ENCODE measurements at places on chromosomes 2 and 18. TPM values are rescaled to one million over a fixed set of nuclear protein-coding genes. Genes with fewer than 3 reads are reported as not detected.

DNA sequence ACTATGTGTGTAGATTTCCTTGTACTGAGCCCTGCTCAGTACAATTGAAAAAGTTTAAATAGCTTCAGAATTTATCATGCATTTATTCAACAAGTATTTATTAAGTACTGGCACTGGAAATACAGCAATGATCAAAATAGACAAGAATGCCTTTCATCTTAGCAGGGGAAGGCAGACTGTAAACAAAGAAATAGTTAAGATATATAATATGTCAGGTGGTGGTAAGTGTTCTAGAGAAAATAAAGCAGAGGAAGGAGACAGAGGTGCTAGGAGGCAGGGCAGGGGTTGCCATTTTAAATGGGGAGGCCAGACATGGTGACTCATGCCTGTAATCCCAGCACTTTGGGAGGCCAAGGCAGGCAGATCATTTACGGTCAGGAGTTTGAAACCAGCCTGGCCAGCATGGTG is 13.6 kb upstream of the LIPG start:
- no peaks in the 10 kb centered on the region for H3K4me1 ChIP-seq
- no peak overlapping the region for H3K27ac ChIP-seq
- DNase-seq: no peak
- H3K27me3 ChIP-seq: no peaks in the 10 kb centered on the region
- no peaks in the 10 kb centered on the region for H3K36me3 ChIP-seq

DNA sequence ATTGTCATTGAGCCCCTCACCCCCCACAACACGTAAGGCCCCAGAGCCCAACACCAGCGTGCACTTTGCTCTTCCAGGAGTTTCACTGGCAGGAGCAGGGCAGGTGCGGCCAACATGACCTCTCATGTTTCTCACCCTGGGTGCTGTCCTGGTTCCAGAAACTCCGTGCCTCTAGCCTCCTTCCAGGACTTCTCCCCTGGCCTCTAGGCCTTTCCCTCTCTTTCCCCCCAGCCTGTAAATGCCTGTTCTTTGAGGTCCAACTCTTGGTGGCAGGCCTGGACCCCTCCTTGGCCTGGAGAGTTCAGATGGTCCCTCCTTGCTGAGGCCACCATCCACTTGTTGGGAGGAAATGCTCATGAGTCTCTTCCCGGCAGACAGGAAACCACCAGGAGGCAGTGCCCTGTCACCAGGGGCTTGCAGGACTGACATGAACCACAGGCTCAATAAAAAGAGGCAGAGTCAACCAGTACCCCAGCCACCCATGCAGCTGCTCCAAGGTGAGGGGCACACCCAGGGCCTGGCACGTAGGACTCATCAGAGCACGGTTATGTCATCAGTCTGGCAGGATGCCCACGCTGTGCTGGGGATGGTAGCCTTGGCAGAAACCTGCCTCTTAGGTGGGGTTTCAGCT is 1.5 kb downstream of the MALL start:
- no peak overlapping the region for H3K27ac ChIP-seq
- H3K36me3 ChIP-seq: no peaks in the 10 kb centered on the region
- H3K4me1 ChIP-seq: no peaks in the 10 kb centered on the region
- no peak overlapping the region for H3K4me3 ChIP-seq
- no peaks in the 10 kb centered on the region for H3K27me3 ChIP-seq

DNA sequence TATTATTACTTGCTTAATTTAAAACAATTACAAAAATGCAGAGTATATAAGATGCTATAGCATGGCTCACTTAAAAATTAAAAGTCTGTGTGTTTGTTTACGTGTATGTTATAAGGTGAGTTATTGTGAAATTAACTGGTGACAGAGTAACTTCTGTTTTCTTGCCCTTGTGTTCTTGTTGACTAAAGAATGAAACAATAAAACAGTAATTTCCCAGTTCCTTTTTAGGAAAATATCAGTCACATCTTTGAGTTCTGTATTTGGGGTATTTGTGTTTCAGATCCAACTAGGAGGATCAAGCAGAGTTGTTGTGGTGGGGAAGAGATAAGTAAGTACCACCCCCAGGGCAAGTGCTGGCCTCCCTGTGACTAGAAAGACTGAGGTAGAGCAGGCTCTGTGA is 143.6 kb downstream of the CCDC148 start:
- H3K4me1 ChIP-seq: no peaks in the 10 kb centered on the region
- H3K27me3 ChIP-seq: no peaks in the 10 kb centered on the region
- no peak for DNase-seq
- H3K4me3 ChIP-seq: no peak overlapping the region
- no peaks in the 10 kb centered on the region for H3K36me3 ChIP-seq

- H3K4me1 ChIP-seq: no peaks in the 10 kb centered on the region
- no peaks in the 10 kb centered on the region for H3K27me3 ChIP-seq
- no peak overlapping the region for H3K4me3 ChIP-seq
- no peak for DNase-seq
These were observed 268.5 kb upstream of the CCDC68 start for GRCh38 chr18:55227771-55228170.

- DNase-seq: no peak
- H3K27me3 ChIP-seq: no peaks in the 10 kb centered on the region
- H3K4me3 ChIP-seq: no peak overlapping the region
- peaks cover 56% of the 10 kb centered on the region for H3K4me1 ChIP-seq
- H3K27ac ChIP-seq: no peak overlapping the region
These were observed 4.3 kb downstream of the STK39 start for GRCh38 chr2:168243061-168243460.

DNA sequence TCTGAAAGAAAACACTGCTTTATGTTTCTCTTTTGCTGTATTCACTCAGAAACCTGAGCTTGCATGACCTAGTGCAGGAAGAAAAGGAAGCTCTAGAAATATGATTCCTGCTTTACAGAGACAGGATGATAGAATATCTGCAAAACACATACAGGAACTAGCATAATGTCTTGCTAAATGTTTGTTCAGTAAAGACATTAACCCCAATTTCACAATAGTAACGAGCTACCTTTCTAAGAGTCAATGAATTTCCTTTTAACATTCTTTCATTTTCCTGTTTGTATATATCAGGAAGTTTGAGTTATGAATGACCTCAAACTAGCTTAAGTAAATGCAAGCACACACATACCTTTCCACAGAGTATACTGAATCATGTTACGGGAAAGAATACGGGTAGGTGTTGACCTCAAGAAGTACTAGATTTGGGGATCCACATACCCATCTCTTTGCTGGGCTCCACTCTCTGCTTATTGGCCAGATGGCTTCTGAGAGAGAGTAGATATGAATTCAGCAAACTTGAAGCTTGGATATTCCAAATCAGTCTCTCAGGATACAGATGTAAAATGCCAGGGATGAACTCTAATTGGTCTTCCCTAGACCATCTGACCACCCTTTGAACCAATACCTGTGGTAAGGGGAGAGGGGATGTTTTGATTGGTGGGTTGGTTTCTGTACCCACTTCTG is 18.2 kb upstream of the ACSL3 start:
- no peak overlapping the region for H3K4me3 ChIP-seq
- no peaks in the 10 kb centered on the region for H3K27me3 ChIP-seq
- H3K4me1 ChIP-seq: no peaks in the 10 kb centered on the region
- H3K36me3 ChIP-seq: no peaks in the 10 kb centered on the region
- H3K27ac ChIP-seq: no peak overlapping the region
- no peak for DNase-seq

GRCh38 chr2:179711375-179711774 is 150.0 kb downstream of the ZNF385B start:
- H3K27me3 ChIP-seq: no peaks in the 10 kb centered on the region
- no peaks in the 10 kb centered on the region for H3K4me1 ChIP-seq
- no peak for DNase-seq
- no peaks in the 10 kb centered on the region for H3K36me3 ChIP-seq
- H3K27ac ChIP-seq: no peak overlapping the region

- DNase-seq: no peak
- H3K4me1 ChIP-seq: no peaks in the 10 kb centered on the region
- no peak overlapping the region for H3K4me3 ChIP-seq
- no peaks in the 10 kb centered on the region for H3K27me3 ChIP-seq
These were observed 63.0 kb downstream of the REEP1 start for GRCh38 chr2:86274265-86274917.

GRCh38 chr2:166593403-166593802 is 99.4 kb upstream of the SCN7A start:
- H3K4me1 ChIP-seq: no peaks in the 10 kb centered on the region
- H3K27me3 ChIP-seq: no peaks in the 10 kb centered on the region
- DNase-seq: no peak
- H3K27ac ChIP-seq: no peak overlapping the region
- H3K4me3 ChIP-seq: no peak overlapping the region

DNA sequence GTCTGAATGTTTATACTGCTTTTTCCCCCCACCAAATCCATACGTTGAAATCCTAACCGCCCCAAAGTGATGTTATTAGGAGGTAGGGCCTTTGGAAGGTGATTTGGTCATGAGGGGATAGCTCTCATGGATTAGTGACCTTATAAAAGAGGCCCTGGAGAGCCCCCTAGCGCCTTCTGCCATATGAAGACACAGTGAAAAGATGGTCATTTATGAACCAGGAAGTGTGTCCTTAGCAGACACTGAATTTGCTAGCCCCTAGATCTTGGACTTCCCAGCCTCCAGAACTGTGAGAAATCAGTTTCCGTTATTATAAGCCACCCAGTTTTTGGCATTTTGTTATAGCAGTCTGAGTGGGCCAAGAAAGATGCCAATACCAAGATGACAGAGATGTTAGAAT is 7.2 kb upstream of the TSN start:
- no peaks in the 10 kb centered on the region for H3K4me1 ChIP-seq
- DNase-seq: no peak
- H3K27me3 ChIP-seq: no peaks in the 10 kb centered on the region
- no peak overlapping the region for H3K27ac ChIP-seq
- no peaks in the 10 kb centered on the region for H3K36me3 ChIP-seq

- DNase-seq: no peak
- no peaks in the 10 kb centered on the region for H3K4me1 ChIP-seq
- H3K27me3 ChIP-seq: no peaks in the 10 kb centered on the region
- no peak overlapping the region for H3K27ac ChIP-seq
- no peak overlapping the region for H3K4me3 ChIP-seq
These were observed 32.6 kb downstream of the PPP1R1C start for GRCh38 chr2:182018218-182018617.

The EN1 gene
- not detected for polyA plus RNA-seq

The BOLL gene
- 0.08 TPM for polyA plus RNA-seq

The SP5 gene
- polyA plus RNA-seq: not detected

The SPC25 gene
- polyA plus RNA-seq: not detected

The THADA gene
- polyA plus RNA-seq: 11.7 TPM

The HAAO gene
- not detected for polyA plus RNA-seq

The MAP2 gene
- polyA plus RNA-seq: 0.48 TPM
